ENCODE measurements at places on chromosomes 5 and 9. TPM values are rescaled to one million over a fixed set of nuclear protein-coding genes. Genes with fewer than 3 reads are reported as not detected.

The ARHGAP26 gene
- total RNA-seq, result 1.9 TPM

The RNF38 gene
- 4.9 TPM for total RNA-seq

The RANBP17 gene
- total RNA-seq, result 30.7 TPM

The TXNDC8 gene
- total RNA-seq, result not detected

The SHC3 gene
- 4.1 TPM for total RNA-seq

The ASPN gene
- 2.1 TPM for total RNA-seq
